NCI-H1048 (cell line): ENCODE measurements at places on chromosomes 2 and 18.

DNA sequence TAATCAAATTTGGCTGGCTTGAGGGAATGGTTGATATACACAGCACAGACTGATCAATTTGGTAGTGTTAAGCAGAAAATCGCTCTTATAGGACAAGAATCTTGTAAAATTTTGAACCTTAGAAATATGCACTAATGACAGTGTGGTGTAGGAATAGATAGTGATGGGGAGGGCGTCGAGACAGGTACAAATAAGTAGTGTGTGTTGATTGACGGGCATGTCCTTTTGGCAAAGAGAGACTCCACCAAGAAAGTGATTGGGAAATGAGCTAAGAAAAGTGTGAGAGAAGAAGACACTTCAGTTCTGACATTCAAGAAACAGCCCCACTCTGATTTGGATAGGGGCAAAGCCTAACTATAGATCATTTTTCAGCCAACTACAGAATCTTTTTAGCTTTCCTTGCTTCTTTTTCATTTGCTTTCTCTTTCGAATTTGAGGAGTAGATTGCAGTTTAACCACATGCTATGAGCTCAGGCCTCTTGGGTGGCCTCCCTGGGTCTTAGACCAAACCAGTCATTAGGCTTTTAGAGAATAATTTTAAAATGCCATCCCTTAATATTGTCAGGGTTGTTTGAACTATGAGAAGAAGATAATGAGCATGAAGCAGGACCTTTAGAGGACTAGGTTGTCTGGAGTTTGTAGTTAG lies 127.1 kb downstream of the CERS6 start:
- no peak for DNase-seq

- no peak for DNase-seq
Measured at GRCh38 chr18:47418746-47419145, 167.3 kb upstream of the SKOR2 start.

DNA sequence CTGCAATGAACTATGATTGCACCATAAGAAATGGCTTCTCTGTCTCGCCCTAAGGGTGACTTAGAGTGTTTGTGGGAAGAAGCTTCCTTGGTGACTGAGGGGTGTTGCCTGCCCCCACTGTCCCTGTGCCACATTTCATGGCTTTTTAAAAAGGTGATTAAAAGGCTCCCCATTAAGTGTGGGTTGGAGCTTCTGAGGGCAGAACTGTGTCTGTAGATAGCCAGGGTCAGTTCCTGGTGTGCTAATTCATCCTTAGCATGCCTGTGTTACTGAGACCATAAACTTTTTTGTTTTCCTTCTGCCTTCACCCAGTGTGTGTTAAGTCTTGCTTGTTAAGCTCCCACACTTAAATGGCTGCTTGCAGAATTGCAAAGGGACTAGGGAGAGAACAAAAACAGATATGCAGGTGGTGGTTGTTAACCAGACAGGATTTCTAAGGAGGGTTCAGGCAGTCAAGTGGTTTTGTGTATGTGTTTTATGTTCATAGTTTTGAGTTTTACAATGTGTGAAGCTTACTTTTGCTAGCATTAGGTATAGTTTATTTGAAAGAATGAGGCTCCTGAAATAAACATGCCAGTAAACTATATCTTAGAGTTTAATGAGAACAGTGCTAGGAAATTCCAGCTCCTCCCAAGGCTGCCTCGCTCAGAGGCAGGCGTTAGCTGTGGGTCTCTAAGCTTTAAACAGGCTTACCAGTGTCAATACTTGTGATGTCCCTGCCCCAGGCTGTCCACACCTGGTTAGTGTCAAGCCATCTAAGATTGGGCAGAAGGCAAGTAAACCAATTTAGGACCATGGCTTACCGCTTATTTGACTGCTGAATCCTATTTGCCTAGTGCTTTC lies 14.5 kb downstream of the CERS6 start:
- no peak for DNase-seq

DNA sequence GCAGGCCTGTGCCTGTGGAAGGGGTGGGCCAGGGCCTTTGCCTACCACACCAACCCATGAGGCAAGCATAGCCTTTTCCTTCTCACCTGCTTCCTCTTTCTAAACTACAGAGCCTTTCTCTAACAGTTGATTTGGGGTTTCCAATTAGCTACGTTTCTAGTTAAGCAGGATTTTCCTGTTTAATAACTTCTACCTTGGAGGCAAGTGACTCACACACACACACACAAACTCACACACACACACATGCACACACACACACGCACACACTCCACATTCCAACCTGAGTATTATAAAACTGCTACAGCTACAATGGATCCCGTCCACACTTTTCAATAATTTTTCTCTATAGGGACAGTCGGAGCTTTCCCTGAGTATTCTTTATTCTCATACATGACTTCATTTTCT lies 84.9 kb downstream of the SOX11 start:
- peak; percentile 4 for DNase-seq

DNA sequence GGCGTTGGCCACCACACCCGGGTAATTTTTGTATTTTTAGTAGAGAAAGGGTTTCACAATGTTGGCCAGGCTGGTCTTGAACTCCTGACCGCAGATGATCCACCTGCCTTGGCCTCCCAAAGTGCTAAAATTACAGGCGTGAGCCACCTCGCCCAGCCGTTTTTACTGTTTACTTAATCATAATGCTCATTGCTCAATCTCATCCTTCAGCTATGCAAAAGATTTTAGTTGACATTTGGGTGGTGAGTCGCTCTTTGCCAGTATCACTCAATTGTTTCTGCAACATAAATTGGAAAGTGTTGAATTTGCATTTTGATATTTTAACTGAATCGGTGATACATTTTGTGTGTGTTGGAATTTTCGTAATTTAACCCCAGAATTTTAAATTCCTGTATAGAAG lies 7.8 kb upstream of the ZNF532 start:
- no peak for DNase-seq

DNA sequence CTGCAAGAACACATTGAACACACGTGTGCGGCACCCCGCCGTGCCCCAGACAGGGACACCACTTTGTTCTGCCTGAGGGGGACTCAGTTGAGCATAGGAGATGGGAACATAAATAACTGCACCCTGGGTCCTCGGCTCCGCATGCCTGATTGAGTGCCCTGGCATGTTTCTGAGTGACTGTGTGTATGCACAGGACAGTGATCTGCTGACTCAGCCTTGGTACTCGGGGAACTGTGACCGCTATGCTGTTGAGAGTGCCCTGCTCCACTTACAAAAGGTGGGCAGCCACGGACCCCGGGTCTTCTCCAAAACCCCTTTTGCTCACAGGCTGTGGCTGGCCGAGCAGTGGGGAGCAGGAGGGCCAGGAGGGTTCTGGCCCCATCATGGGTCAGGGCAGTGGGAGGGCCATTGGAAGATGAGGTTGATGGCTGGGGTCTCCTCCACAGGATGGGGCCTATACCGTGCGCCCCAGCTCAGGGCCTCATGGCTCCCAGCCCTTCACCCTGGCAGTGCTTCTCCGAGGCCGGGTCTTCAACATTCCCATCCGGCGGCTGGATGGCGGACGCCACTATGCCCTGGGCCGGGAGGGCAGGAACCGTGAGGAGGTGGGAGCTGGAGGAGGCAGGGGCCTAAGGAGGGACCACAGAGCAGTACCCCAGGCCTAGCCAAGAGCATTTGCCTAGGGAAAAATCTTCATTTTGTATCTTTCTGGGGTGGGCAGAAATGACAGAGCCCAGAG lies 16.9 kb downstream of the SH2D6 start:
- DNase-seq, result no peak

- no peak for DNase-seq
Measured at GRCh38 chr18:11149441-11150270, at the start of gene PIEZO2. TSS of gene PIEZO2 (minus strand) at chr18:11149569. CDS start at chr18:11148588, 981 bp downstream.

DNA sequence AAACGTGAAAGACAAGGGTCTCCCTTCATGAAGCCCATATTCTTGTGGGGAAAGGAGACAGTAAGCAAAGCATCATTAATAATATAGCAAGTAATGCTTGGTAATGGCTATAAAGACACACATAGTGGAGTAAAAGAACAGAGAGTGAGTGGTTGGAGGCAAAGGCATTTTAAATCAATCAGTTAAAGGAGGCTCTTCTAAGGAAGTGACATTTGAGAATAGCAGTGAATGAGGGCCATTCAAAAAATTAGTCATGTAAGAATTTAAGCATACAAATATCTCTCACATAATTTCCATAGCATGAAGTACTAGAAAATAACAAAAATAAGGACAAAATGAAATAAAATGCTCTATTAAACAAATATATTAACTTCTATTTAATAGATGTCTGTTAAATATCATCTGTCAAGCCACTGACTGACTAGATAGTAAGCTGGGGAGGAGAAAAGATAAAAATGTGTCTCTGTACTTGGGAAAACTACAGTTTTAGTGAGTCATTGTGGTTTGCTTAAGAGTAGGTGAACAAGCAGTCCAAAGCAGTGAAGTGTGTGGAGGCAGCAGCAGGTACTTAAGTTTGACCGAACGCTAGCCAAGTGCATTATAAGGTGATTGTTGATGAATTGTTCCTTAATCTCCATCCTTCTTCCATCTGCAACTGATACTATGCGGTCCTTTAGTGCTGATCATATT lies 160.1 kb downstream of the PARD3B start:
- no peak for DNase-seq

GRCh38 chr18:79476918-79477571 lies 81.3 kb downstream of the NFATC1 start:
- DNase-seq, result peak; percentile 74
